ENCODE measurements at places on chromosomes 12 and 14.

DNA sequence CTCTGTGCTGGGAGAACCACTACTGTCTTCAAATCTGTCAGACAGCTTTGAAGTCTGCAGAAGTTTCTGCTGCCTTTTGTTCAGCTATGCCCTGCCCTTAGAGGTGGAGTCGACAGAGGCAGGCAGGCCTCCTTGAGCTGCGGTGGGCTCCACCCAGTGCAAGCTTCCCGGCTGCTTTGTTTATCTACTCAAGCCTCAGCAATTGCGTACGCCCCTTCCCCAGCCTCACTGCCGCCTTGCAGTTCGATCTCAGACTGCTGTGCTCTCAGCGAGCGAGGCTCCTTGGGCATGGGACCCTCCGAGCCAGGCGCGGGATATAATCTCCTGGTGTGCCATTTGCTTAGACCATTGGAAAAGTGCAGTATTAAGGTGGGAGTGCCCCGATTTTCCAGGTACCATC is 25.1 kb upstream of the KLRB1 start:
- no peak for DNase-seq

- DNase-seq = peak; percentile 58
These were observed 29.1 kb upstream of the LRTM2 start for GRCh38 chr12:1791104-1791841.

GRCh38 chr12:52789637-52790426 is 6.1 kb downstream of the KRT3 start:
- peak; percentile 12 for DNase-seq

DNA sequence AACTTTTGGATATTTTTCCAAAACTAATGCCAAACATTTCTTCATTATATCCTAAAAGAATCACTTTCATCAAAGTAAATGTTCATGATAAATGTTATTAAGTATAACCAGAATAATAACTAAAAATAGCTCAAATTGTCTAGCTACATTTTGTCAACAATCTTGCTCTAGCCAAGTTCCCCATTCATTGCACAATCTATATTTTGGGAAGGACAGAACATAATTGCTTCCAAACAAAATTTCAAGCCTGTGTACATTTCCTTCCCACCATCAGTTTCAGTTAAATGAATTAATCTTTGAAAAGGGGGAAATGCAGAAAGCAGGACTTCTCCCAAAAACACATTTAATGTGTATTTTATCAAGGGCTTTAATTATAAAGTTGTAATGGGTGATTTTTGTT is 98.0 kb upstream of the PLEKHG7 start:
- no peak for DNase-seq

Measured in NCI-H774 (cell line).